ENCODE measurements at places on chromosomes 6 and 20. TPM values are rescaled to one million over a fixed set of nuclear protein-coding genes. Genes with fewer than 3 reads are reported as not detected.

DNA sequence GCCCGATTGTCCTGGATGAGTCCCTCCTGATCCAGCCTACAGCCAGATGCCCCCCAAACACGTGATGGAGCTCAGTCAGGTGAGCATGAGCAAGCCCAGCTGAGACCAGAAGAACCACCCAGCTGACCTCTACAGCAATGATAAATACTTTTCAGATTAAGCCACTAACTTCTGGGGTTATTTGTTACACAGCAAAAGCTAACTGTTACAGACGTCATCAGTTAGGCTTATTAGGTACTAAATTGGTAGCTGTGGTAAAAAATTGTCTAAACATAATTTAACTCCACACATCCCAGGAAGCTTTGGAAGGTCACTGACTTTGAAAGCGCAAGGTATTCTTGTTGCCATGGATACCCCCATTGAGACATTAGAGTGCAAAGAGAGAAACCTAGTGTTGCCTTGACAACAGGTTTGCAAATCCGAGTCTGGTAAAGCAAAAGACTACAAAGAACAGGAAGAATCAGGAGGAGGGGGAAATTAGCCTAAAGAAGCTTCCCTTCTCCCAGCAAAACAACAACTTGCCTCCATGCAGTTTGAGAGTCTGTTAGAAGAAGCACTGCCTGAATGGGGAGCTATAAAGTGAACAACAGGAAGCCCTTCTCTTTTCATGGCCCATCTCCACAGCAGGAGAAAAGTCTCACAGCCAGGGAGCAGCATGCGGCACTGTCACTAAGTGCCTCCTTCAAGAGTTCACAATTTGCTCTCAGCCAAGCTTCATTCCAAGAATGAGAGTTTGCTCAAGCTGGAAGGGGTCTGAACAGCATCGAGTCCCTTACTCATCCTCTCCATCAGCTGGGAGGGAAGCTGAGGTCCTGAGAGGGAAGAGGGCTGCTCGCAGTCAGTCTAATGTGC is 41.7 kb upstream of the ZNF831 start:
- no peak for DNase-seq

DNA sequence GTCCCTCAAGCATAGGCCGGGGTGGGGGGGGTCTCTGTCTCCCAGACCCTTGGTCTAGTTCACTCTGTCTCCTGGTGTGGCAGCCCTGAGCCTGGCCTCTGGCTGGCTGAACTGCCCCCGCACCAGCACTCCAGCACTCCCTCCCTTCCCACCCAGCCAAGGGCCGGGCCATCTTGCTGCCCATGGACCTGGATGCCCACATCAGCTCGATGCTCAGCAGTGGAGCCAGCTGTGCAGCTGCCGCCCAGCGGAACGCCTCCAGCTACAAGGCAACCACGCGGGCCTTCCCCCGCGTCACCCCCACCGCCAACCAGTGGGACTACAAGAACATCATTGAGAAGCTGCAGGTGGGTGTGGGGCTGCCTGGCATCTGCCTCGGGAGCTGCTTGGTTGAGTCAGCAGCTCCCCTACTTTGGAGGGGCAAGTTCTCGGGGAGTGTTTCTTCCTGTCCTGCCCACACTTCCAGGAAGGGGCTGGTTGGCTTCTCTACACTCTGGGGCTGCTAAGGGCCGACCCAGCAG is 28.4 kb downstream of the UQCC2 start:
- no peak for DNase-seq

- DNase-seq: no peak
Measured at GRCh38 chr6:157121897-157122296, 201.4 kb downstream of the TMEM242 start.

GRCh38 chr6:160333841-160334240 is 14.3 kb upstream of the SLC22A3 start:
- no peak for DNase-seq

DNA sequence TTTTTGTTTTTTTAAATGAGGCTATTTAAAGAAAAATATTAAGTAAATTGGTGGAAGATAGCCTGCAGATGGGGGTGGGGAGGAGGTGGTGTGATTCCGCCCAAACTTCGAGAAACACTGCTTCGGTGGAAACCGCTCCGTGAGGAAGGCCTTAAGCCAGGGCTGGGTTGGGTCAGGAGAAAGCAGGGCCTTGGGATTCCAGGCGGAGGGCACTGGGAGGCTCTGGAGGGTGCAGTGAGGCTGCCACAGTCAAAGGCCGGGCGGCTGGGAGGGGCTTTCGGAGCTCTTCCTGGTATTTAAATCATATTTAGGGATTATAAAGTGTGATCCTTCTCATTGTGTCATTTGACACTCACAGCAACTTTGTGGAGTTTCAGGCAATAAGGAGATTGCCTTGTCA is 22.2 kb upstream of the SCRT2 start:
- no peak for DNase-seq

GRCh38 chr6:7324520-7324919 is 11.5 kb upstream of the SSR1 start:
- no peak for DNase-seq

GRCh38 chr6:98047871-98048270 is 764.9 kb upstream of the MMS22L start:
- DNase-seq: no peak

GRCh38 chr20:51121901-51122412 is 99.0 kb upstream of the KCNG1 start:
- no peak for DNase-seq

- no peak for DNase-seq
Measured at GRCh38 chr20:46701556-46701955, 7.9 kb upstream of the SLC2A10 start.

DNA sequence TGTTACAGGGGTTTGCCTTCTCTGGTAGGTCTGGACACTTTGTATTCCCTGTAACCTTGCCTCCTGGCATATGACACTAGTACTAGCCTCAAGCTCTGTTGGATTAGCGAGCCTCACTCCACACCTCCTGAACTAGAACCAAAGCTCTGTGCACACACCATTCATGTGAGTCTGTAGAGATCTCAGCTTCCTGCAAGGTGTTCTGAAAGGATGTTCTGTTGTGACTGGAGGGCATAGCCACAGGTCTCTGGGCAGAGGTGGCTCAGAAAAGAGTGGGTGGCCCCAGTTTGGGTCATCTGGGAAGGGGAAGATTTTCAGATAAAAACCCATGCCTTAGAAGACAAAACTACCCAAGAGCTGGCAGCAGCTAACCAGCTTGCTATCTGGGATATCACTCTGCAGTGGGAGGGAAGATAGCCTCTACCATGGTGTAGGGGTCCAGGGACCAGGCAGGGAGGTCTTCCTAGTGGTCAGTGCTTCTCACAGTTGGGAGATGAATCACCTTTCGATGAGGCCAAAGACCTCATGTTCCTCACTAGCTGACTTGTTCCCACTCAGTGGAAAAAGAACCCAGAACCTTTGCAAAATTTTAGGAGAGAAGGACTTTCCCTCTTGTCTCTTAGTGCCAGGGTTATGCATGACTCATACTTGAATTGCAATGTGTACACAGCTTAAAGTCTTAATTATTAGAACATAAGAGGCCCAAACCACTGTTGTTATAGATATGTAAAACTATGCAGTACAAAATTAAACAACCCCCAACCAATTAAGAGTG is 41.4 kb downstream of the HLA-F start:
- no peak for DNase-seq

DNA sequence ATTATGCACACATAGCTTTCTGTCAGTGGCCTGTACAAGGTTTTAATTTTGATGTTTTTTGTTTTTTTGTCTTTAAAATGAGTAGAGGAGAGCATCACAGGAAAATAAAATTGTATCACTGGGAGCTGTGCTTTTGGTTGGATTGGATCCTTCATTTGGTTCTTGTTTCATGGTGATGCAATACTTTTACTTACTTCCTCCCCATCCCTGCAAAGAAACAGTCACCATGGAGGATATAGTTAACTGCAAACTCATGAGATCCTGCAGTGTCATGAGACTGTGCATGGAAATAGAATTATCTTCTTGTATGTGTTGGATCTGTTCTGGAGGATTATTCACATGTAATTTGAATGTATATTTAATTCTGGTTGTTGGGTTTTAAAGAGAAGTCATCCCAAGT is 122.3 kb downstream of the JARID2 start:
- DNase-seq: no peak

GRCh38 chr6:122268394-122268793 is 131.1 kb upstream of the HSF2 start:
- DNase-seq: no peak

DNA sequence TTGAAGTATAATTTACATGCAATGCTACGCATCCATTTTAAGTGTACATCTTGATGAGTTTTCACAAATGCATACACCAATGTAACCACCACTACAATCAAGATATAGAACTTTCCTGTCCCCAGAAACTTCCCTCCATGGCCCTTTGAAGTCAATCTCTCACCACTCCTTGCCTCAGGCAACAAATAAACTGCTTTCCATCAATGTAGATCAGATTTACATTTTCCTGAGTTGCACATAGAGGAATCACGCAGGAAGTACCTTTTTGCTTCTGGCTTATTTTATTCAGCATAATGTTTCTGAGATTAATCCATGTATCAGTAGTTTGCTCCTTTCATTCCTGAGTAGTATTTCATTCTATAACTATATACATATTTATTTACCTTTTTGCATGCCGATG is 59.6 kb upstream of the NNAT start:
- no peak for DNase-seq

DNA sequence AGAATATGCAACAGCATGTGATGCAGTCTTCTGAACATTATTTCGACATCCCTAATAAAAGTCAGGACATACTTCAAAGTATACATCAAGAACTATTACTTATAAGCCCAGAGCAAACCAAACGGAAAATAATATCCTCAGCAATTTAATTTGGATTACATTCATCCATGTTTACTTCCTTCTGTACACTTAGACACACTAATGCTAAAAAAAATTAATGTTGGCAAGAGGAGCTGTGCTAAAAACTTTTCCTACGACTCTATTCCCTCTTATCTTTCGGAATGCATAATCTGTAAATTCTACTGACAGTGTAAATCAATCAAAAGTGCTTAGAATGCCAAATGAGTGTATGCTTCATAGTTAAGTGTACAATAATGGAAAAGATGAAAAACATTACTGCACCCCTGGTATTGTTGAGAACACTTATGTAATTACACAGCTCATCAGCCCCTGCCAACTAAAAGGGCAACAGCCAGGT is 301.2 kb upstream of the HSF2 start:
- DNase-seq: no peak

DNA sequence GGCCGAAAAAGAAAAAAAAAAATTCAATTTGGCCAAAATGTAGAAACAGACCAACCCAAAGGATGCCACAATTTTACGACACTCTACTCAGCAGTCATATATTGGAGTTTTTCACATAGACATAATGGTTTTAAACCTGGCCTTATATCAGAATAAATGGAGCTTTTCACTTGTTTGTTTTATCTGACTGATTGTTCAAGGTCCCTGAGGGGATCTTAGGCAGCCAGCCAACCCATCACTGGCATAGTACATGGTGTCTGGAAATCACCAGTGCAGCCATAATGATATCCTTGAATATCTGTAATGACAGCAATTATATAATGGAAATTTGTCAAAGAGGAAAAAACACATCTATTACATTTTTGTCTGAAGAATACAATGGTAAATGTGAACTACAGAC is 96.9 kb downstream of the PRSS35 start:
- no peak for DNase-seq

DNA sequence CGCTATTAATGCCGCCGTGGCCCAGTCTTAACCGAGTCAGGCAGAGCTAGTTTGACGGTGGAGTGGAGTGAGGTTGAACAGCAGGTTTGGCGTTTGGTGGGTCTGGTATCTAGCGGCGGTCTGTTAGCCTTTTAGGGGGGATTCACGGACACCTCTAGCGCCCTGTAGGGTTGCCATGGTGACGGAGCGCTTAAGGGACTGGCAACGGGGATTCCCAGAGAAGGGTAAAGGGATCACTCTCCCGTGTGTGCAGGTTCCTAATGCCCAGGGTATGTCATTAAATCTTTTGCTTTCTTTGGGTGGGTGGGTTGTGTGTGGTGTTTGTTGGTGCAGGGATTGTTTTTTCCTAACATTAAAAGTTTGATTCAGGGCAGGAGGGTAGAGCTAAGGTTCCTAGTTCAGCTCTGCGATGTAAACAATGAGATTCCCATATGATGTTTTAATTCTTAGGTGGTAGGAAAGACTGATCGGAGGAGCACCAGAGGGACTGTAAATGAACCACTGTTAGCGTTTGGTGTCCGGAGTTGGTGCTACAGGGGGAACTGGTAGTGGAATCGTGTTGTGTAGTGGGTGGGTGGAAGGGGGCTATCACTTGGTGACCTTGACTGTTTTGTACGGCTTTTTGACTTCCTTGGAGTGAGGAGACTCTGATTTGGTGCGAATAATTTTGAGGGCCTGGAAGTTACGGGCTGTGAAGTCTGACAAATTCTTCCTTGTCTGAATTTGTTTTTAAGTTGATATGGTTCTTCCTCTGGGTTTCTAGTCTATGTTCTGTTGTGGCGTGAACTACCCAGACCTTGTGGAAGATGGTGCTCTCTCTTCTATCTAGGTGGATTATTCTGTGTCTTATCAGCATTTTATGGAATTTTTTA is 5.0 kb downstream of the BRD2 start:
- DNase-seq: no peak

DNA sequence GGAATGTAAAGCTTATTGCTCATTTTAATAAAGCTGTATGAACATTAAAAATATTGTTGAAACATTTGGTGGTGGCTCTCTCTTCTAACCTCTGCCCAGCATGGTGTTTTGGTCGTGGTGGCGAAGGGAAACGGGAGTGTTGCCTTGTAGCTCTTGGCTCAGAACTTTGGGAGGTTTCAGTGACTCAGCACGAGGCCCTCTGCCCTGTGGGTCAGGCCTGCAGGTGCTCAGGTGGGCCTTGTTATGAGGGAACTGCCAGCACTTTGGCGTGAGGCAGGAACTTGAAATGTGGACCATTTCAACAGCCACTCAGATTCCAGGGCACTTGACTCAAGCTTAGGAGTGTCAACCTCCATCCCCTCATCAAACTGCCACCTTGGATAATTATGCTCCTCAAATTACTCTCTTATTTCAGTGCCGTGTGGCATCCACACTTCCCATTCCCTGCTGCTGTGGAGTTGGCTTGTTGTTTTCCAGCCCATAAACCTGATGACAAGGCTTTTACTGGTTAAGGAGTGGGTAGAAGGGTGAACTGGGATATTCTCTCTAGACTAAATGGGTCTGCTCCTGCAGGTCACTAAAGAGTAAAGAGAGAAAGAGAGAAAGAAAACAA is 36.3 kb downstream of the PRDM1 start:
- DNase-seq: no peak

DNA sequence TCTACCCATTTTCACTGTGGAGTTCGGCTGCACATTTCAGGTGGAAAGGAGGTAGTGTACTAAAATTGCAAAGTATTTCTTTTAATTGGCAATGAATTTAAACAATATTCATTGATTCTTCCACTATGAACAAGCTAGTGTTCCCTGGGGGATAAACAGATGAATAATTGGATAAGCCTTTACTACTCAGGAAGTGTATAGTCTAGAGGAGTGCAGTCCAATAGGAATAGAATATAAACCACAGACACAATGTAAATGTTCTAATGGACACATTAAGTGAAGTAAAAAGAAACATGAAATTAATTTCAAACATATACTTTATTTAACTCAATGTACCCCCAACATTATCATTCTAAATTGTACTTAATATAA is 28.7 kb downstream of the SGK1 start:
- no peak for DNase-seq

- no peak for DNase-seq
Measured at GRCh38 chr20:63698739-63699465, 2.5 kb downstream of the TNFRSF6B start.

- no peak for DNase-seq
Measured at GRCh38 chr6:151029970-151030369, 164.5 kb downstream of the MTHFD1L start.

DPPA5 gene
- not detected for total RNA-seq

TNFRSF21 gene
- total RNA-seq: 24.2 TPM

DEFB124 gene
- not detected for total RNA-seq

PREX1 gene
- 7.9 TPM for total RNA-seq

ADGRG6 gene
- total RNA-seq: 36.6 TPM

PDE10A gene
- total RNA-seq: 13.0 TPM

PAX1 gene
- total RNA-seq: not detected
